ENCODE measurements at places on chromosomes 7 and 10. TPM values are rescaled to one million over a fixed set of nuclear protein-coding genes. Genes with fewer than 3 reads are reported as not detected.

DNA sequence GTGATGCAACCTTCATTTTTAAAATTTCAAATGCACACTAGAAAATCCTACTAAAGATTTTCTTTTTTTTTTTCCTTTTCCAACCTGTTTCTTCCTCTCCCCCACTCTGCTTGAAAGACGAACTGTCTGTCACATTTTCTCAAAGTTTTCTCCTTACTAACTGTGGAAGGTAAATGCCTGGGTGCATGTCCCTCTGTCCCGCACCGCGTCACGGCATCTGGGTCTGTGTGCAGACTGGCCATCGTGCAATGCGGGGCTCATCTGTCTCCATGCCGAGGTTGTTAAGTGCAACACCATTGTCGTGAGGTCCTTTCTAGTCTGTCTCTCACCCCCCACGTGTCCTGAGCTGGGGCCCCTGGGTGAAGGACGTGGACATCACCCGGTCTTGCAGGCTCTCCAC lies 28.4 kb downstream of the PFKFB3 start:
- peaks cover 12% of the 10 kb centered on the region for H3K4me1 ChIP-seq
- H3K27me3 ChIP-seq, result no peaks in the 10 kb centered on the region
- no peak for DNase-seq
- H3K36me3 ChIP-seq, result no peaks in the 10 kb centered on the region

- no peaks in the 10 kb centered on the region for H3K4me1 ChIP-seq
- no peak overlapping the region for H3K27ac ChIP-seq
- no peaks in the 10 kb centered on the region for H3K27me3 ChIP-seq
- no peak overlapping the region for H3K4me3 ChIP-seq
- no peaks in the 10 kb centered on the region for H3K36me3 ChIP-seq
- no peak for DNase-seq
Observed at GRCh38 chr7:17467386-17467945, 169.0 kb downstream of the AHR start.

- no peaks in the 10 kb centered on the region for H3K27me3 ChIP-seq
- H3K4me1 ChIP-seq, result peaks cover 26% of the 10 kb centered on the region
- H3K4me3 ChIP-seq, result no peak overlapping the region
Observed at GRCh38 chr10:29482591-29483431, 152.0 kb downstream of the SVIL start.

DNA sequence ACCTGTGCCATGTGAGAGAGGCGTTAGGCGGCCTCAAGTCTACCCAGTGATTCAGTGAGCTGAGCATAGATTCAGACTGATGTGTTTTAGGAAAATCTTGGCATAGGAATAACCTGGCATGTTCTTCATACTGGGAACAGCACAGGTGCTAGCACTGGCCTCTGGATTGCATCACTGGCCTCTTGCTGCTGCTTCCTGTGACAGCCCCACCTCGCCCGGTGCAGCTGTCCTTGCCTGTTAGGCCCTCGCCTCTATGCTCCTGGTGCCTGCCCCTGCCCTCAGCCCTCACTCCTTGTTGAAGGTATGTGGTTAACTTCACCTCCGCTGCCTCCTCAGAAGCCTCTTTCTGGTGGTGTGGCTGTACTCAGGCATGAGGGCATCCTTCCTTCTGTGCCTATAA lies 46.2 kb downstream of the BLNK start:
- H3K36me3 ChIP-seq, result no peaks in the 10 kb centered on the region
- H3K4me3 ChIP-seq, result no peak overlapping the region
- DNase-seq, result no peak
- no peaks in the 10 kb centered on the region for H3K4me1 ChIP-seq
- no peaks in the 10 kb centered on the region for H3K27me3 ChIP-seq
- H3K27ac ChIP-seq, result no peak overlapping the region

DNA sequence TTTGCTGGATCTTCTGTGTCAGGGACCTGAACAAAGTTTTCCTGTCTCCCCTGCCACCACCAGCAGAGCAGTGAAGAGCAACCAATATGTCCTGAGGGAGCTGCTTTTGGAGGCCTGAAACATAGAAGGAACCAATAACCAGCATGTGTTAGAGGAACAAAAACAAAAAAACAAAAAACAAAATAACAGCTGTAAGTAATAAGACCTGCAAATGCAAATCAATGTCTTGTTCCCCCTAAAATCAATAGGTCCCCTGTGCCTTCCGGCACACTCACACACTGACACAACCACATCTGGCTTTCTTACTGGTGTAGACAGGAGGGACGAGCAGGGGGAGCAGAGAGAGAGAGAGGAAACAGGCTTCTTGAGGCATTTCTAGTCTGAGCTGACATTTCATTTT lies 94.1 kb downstream of the NRG3 start:
- no peaks in the 10 kb centered on the region for H3K36me3 ChIP-seq
- no peaks in the 10 kb centered on the region for H3K27me3 ChIP-seq
- DNase-seq, result no peak
- H3K4me3 ChIP-seq, result no peak overlapping the region
- no peaks in the 10 kb centered on the region for H3K4me1 ChIP-seq
- no peak overlapping the region for H3K27ac ChIP-seq

DNA sequence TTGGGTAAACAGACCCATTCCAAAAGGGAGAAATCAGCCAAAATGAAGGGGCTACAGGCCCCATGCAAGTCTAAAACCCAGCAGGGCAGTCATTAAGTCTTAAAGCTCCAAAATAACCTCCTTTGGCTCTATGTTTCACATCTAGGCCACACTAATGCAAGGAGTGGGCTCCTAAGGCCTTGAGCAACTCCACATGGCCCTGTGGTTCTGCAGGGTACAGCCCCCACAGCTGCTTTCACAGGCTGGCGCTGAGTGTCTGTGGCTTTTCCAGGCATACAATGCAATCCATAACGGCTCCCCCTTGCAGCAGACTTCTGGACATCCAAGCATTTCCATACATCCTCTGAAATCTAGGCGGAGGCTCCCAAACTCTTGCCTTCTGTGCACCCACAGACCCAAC lies 9.0 kb downstream of the TMEM243 start:
- H3K4me3 ChIP-seq, result no peak overlapping the region
- H3K36me3 ChIP-seq, result no peaks in the 10 kb centered on the region
- H3K4me1 ChIP-seq, result peaks cover 5% of the 10 kb centered on the region
- H3K27ac ChIP-seq, result no peak overlapping the region
- DNase-seq, result no peak

DNA sequence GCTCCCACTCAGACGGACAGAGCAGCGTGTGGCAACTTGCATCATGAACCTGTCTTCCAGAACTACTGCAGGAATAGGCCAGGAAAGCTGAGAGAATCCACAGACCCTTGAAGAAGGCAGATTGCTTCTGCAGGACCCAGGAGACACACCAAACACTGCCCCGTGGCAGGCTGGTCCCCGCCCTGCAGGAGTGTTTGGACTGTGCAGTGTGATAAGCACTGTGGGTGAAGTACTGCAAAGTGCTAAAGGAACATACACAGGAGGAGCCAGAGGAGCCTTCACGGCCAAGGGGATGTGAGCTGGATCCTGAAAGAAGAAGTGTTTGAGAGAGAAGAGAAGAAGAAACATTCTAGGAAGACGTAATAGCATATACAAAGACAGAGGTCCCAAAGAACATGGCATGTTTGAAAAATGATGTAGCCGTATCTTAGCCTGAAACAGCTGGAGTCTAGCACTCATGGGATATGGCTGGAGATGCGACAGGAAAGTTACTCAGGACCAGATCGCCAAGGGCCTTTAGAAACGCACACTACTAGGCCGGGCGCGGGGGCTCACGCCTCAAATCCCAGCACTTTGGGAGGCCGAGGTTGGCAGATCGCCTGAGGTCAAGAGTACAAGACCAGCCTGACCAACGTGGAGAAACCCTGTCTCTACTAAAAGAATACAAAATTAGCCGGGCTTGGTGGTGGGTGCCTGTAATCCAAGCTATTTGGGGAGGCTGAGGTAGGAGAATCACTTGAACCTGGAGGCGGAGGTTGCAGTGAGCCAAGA lies 96.9 kb upstream of the RHEB start:
- no peaks in the 10 kb centered on the region for H3K36me3 ChIP-seq
- no peak overlapping the region for H3K4me3 ChIP-seq
- no peaks in the 10 kb centered on the region for H3K27me3 ChIP-seq
- H3K27ac ChIP-seq, result no peak overlapping the region
- H3K4me1 ChIP-seq, result no peaks in the 10 kb centered on the region

DNA sequence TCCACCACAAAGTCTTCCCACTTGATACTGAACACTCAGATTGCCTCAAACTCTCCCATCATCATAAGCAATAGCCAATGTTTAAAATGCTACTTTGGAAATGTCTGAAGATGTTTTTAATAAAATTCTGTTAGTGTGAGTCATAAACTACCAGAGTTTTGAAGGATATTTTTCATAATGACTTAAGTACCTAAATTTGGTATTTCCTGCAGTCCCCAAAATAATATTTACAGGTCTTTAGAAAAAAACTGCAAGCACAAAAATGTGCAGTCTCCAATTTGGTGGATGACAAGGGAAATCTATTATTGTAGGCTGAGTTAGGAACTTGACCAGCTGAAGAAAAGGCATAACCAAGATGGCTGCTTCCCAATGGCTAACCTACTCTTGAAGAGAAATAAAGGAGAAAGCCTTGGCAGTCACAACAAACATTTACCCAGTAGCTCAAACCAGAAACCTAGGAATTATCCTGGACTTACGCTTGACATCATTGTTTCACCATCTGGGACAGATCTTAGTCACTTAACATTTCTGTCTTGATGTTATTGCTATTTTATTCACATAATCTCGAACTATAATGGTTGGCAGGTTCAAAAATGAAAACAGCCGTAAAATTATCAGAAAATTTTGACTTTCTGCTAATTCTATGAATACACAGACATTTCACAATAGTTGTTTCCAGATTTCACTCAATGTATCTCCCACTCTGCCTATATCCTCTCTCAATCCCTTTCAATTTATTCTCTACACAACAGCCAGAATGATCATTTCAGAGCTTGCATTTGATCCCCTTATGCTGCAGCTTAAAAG lies 111.2 kb upstream of the STEAP1B start:
- no peak overlapping the region for H3K4me3 ChIP-seq
- no peaks in the 10 kb centered on the region for H3K27me3 ChIP-seq
- H3K4me1 ChIP-seq, result no peaks in the 10 kb centered on the region
- H3K27ac ChIP-seq, result no peak overlapping the region

Gene EEPD1
- total RNA-seq, result 10.9 TPM

Gene PRKCQ
- total RNA-seq, result 2.5 TPM

Data from testis (tissue), 5 donors.